ENCODE measurements at places on chromosomes 12 and 14.

DNA sequence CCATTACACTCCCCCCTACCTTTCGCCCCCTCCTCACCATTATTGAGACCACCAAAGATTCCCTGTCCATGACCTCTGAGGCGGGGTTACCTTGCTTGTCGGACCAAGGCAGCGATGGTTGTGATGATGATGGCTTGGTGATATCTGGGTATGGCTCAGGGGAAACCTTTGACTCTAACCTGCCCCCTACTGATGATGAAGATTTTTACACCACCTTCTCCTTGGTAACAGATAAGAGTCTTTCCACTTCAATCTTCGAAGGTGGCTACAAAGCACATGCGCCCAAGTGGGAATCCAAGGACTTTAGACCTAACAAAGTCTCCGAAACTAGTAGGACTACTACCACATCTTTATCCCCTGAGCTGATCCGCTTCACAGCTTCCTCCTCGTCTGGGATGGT, 350.2 kb downstream of the DIO2 start:
- DNase-seq, result no peak

- no peak for DNase-seq
Observed at GRCh38 chr12:122688291-122688690, 14.9 kb downstream of the HCAR2 start.

DNA sequence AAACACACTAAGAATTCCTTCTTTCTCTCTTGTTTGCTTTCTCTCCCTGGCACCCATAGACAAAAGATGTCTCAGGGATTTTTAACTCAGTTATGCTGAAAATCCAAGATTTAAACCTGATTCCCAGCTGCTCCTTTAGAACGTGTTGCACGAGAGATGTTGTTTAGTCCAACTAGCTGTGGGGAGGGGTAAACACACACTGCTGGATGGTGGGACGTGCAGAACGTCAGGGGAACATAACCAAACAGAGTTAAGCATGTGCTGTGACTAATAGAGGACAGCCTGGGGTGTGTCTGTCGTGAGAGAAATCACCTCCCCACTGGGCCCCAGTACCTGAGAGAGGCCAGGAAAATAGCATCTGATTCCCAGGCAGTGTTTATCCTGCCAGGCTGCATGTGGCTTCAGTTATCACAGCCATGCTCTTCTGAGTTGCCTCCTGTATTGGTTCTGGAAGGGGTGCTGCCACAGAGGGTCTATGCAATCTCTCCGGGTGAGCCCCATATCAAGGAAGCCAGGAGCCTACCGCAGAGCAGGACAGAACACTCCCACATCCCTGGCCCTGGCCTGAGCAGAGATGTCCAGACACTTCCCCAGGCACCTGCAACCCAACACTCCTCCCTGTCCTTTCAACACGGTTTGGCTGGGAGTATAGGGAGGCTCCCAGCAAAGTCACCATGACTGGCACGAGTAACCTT, 112.7 kb upstream of the EGLN3 start:
- DNase-seq, result no peak

DNA sequence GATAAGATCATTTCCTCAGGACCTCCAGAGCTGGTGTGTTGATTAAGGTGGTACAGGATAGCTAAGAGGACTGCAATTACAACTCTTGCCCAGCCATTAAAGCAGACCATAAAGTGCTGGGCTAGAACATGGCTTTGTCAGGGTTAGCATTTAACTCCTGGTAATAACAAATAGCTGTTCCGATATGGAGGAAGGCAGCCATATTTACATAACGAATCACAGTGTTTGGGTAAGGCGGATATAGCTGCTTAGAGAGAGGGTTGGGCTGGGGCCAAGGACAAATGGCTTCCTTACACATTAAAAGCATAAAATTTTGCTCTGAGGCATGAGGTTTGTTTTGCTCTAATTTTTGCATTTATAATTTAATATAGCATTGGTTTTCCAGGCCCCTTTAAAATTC, 297.7 kb upstream of the DDHD1 start:
- no peak for DNase-seq

DNA sequence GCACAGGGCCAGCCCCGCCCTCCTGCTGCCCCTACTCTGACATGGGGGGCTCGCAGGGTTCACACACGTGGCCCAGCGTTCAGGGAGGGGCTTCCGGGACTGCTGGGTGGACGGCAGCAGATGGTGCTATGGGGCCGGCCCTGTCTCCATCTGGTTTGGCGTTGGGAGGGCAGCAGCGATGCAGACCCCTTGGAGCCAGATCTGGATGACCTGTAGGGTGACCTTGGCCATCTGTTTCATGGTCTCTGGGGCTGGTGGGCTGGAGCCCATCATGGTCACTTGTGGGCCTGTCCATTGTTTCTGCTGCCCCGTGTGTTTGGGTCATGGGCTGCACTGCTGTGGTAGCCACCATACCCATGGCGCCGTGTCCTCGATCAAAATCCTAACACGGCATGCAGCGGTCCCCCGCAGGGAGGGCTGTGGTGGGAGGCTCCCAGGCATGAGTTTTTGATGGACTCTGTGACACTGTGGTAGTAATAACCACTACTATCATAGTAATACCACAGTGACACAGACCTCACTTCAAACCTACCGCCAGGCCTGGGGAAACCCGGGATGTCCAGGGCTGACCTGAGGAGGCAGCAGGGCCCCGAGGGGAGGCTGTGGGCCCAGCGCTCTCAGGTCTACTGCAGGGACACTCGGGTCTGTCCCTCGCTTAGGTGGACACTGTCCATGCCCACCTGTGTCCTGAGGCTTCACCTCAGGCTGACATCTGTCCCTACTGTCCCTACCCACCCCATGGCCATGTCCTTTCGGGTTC, 359.4 kb downstream of the TMEM121 start:
- DNase-seq, result no peak

DNA sequence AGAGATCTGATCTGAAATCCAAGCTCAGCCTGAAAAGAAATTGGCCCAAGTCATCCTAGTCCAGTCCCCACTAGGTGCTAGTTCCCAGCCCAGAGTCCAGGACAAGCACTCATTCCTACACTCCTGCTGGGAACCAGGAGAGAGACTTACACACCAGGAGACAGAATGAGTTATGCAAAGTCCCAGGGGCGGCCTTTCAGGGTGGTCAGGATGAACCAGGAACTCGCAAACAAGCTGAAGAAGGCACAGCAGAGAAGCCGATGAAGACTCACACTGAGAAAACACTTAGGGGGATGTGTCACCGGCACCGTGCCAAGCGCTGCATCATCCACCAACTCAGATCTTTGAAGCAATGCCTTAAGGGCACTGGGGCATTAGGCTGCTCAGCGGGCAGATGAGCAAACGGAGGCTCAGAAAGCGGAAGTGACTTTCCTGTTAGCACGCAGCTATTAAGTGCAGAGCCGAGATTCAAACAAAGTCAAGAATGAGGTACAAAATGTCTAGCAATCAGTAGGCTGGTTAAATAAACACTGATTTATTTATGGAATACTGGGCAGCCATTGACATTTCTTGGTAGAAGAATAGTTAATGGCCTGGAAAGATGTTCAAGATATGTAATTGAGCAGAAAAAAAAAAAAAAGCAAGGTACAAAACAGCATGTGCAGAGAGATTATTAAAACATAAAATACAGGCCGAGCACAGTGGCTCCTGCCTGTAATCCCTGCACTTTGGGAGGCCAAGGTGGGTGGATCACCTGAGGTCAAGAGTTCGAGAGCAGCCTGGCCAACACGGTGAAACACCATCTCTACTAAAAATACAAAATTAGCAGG, 78.7 kb downstream of the LRRC74A start:
- DNase-seq, result peak; percentile 51

DNA sequence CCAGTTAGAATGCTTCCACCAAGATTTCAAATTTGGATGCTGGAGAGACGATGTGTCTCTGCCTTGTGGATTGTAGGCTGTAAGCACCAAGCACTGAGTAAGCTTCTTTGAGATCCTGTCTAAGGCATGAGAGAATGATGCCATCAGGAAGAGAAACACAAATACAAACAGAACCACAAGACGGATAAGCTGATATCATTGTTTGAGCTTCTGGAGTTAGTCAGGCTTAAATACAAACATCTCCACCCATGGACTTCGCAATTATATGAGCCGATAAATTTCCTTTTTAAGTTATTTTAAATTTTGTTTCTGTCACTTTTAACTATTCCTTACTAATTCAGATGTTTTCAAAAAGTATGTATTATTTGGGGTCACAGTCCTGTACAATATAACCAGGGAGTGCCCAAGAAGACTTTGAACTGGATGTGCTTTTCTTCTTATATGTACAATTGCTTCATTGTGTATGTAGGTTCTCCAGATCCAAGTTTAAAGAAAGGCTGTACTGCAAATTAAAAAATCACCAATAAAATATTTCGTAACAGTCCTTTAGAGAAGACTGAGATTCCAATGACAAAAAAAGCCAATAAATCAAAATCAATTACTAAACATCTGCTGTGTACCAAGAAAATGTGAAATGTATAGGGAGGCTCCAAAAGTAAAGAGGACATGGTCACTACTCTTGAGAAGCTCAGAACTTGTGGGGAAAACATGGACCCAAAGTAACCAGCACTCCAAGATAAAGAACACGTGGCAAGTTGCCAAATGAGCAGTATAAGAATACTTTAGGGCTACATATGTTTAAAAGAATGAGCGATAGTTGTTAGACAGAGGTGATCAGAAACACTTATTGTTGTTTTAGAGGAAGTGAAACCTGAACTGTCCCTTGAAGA, 274.1 kb downstream of the ADAMTS20 start:
- no peak for DNase-seq

- DNase-seq, result no peak
Observed at GRCh38 chr12:15497671-15498292, 175.5 kb downstream of the PTPRO start.

Data from NCI-H1436 (cell line).